ENCODE measurements at places on chromosomes 13 and 19.

- DNase-seq: no peak
These were observed 50.5 kb upstream of the UBE2L5 start for GRCh38 chr13:30371649-30372265.

GRCh38 chr19:46659151-46660007, 1.6 kb downstream of the DACT3 start:
- no peak for DNase-seq

- no peak for DNase-seq
These were observed 111.5 kb downstream of the TEX26 start for GRCh38 chr13:31043957-31044356.

DNA sequence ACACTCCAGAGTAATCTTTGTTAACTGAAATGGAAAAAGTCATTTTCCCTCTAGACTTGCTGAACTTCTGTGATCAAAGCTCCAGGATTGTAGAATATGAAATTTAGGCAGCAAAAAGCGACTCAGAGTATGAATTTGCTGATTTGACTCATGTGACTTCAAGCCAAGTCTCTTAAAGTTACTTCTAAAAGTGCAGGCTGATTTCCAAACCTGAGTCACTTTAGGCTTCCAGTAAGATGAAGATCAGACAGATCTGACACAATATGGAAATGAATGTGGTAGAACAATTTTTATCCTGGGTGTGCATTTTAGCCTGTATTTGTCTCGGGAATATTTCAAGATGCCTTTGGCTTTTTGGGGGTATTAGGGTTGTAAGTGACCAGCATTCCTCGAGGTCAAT, 151.0 kb upstream of the TMTC4 start:
- DNase-seq: no peak

GRCh38 chr13:102718746-102719145, 23.9 kb upstream of the METTL21C start:
- no peak for DNase-seq

- no peak for DNase-seq
These were observed 52.7 kb upstream of the TEX29 start for GRCh38 chr13:111267784-111268183.

DNA sequence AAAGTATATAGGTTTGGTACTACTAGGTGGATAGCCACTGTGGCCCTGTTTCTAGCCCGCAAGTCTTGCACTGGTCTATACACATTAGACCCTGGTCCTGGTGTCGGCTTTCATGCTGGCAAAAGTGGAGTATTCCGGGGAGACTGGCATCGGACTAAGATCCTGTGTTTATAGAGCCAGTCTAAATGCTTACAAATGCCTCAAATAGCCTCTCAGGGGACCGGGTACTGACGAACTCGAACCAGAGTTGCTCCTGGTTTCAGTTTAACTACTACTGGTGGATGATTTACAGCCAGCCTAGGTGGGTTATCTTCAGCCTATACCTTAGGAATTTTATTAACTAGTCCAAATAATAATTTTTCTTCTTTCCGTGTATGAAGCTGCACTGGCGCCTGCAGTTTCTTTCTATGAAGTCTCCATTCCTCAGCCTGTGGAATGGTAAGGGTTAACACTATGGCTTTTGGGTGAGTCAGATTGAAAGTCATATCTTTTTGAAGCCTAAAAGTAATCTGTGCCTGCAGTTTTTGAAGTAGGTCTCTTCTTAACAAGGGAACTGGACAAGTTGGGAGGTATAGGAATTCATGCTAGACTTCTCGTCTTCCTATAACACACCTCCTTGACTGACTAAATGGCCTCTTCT, 51.3 kb downstream of the OR10H4 start:
- no peak for DNase-seq

- DNase-seq: no peak
These were observed 215.9 kb upstream of the SOX21 start for GRCh38 chr13:94928127-94928775.

GRCh38 chr13:29844441-29844840, 6.0 kb downstream of the UBL3 start:
- no peak for DNase-seq

DNA sequence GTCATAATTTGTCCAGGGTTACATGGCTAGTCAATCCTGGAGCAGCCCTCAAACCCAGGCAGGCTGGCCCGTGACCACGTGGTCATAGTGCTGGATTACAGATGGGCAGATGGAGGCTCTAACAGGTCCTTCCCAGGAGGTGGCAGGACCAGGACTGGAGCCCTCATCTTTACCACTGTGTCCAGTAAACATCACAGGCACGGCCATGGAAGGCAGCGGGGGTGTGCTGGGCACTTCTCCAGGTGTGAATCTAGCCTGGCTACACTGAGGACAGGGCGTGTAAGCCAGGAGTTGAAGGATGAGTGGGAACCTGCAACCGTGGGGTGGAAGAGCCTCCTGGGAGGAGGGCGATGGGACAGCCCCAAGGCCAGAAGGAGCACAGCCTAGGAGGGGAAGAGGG, 6.1 kb downstream of the CIC start:
- no peak for DNase-seq

DNA sequence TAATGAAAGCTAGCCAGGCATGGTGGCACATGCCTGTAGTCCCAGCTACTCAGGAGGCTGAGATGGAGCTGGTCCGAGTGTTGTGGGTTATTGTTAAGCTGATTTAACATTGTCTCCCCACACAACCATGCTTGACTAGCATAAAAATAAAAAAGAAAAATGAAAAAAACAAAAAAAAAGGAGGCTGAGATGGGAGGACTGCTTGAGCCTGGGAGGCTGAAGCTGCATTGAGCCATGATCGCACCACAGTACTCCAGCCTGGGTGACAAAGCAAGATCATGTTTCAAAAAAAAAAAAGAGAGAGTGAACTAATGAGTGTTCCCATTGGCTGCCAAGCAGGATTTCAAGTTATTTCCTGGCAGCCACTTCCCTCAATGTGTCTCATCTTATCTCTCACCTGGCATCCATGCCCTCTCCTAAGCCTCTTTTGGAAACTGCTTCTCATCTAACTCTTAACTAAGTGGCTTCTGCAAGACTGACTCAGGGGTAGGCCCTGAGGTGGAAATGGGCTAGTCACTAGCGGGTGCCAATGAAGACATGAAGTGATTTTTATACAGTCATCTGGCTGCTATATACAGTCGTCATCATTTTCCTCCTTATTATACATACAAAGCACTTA, 4.9 kb downstream of the THAP8 start:
- DNase-seq: no peak

DNA sequence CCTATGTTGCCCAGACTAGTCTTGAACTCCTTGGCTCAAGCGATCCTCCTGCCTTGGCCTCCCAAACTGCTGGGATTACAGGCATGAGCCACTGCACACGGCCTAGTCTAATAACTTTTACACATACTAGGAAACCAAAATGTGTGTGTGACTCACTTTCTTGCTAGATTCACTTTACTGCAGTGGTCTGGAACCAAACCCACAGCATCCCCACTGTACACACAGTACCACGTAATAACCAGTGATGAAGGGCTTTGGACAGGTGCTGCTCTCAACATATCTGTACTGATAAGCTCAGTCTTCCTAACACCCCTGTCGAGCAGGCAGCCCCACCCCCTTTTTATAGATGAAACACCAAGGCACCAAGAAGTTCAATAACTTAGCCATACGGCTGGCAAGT, 5.1 kb downstream of the DNMT1 start:
- DNase-seq: peak; percentile 24

- no peak for DNase-seq
These were observed 19.0 kb upstream of the SPRY2 start for GRCh38 chr13:80359778-80360452.

GRCh38 chr19:13401388-13401787, 104.9 kb downstream of the CACNA1A start:
- no peak for DNase-seq

DNA sequence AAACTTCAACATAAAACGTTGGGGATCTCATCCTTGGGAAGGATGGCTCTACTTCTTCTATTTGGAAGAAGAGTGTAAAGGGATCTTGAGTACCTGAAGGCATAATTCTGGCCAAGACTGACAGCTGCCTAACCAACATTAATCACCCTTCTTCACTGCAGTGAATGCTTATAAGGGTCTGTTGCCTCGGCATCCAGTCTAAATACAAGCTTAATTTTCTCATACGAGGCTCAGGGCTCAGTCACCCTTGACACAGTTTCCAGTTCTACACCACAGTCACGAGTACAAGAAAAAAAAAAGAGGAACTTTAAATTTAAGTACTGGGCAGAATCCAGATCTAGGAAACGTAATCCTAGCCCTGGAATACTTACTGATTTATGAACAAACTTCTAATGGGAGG, 9.0 kb downstream of the FPR3 start:
- no peak for DNase-seq

- no peak for DNase-seq
These were observed 254.1 kb upstream of the SOX21 start for GRCh38 chr13:94966422-94966955.

- no peak for DNase-seq
These were observed 487.6 kb downstream of the COG6 start for GRCh38 chr13:40143106-40143505.

GRCh38 chr13:37382146-37382545, 216.4 kb downstream of the POSTN start:
- DNase-seq: no peak

- no peak for DNase-seq
These were observed 11.2 kb downstream of the VASP start for GRCh38 chr19:45518469-45518826.

DNA sequence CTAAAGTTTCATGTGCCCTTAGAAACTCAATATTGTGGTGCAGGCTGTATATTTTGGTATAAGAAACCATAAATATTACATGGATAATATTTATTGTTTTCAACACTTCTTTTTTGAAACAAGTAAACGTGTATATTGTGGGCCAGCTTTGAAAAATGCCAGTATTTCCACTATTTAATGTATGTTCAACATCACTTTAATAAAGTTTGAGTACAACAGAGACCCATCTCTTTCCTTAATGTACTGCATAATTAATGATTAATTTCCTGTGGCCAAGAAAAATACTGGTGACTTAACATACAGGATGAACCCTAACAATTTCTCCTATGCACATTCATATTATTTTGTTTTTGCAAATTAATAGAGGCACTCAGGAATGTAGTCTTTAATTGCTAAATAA, 2891.5 kb downstream of the PCDH9 start:
- no peak for DNase-seq

DNA sequence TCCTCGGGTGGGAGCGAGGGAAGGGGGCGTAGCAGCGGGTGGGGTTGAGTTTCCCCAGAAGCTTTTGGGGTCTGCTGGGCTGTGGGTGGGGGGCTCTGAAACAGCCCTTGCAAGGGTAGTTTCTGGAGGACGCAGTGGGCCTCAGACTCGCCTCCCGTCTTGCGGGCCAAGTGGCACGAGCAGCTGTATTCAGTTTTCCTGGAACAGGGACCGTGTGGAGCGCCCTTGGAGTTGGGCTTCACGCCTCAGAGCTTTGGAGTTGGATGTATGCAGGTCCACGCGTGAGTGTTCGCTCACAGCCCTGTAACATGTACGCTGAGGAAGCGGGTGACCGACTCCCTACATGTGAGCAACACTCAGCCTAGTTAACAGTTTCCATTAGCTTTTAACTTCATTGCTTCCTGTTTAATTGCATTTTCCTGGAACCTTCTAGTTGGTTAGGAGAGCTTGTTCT, 603 bp downstream of the TM9SF2 start:
- no peak for DNase-seq

- DNase-seq: no peak
These were observed 3.4 kb upstream of the IRF2BP1 start for GRCh38 chr19:45889210-45889885.

GRCh38 chr13:24224232-24224680, 63.7 kb downstream of the SPATA13 start:
- DNase-seq: no peak
